Stomach (tissue), 19 donors: ENCODE measurements at places on chromosomes 12 and 14. TPM values are rescaled to one million over a fixed set of nuclear protein-coding genes. Genes with fewer than 3 reads are reported as not detected.

OSBPL8 gene
- 147 TPM for total RNA-seq

DNA sequence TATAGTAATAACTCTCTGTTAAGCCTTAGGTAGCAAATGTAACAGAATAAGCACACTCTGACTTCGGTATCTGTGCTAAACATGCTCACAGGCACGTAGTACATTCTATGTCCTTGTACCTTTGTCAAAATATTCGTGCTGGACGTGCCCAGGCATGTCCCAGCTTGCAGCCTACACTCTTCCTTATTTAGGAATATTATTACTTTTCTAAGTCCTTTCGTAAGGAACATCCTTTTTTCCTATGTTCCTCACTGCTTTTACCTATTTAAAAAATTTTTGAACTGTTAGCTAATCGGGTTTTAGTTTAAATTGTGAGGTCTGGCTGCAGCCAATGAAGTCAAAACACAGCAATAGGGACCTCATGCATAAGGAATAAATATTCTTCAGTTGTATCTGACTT lies 24.1 kb upstream of the UBC start:
- DNase-seq: no peak

DNA sequence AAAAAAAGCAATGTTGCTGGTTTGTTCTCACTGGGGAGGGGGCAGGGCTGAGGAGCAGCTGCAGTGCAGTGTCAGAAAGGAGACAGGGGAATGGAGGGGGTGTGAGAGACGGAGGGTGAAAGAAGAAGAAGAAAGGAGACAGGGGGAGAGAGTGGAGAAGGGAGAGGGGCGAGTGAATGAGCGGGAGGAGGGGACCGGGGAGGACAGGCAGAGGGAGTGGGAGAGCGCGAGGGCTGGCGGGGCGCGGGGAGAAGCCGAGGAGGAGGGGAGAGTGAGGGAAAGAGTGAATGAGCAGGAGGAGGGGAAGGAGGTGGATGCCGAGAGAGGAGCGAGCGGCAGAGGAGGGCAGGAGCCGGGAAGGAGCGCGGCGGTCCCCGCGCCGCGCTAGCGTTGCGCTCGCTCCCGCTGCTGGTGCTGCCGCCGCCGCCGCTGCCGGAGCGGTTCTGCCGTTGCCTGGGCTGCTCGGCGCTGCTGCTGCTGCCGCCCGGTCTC lies at the start of gene NOVA1:
NOVA1 (minus strand) TSS at position 445 of the 492 bp plus-strand sequence. CDS start 597 bp downstream, outside the sequence.
- no peak for DNase-seq

GRCh38 chr14:50260072-50260471 lies 28.7 kb upstream of the SOS2 start:
- no peak for DNase-seq

- peak; percentile 69 for DNase-seq
Measured at GRCh38 chr12:30847259-30847658, 79.3 kb upstream of the TSPAN11 start.

DNA sequence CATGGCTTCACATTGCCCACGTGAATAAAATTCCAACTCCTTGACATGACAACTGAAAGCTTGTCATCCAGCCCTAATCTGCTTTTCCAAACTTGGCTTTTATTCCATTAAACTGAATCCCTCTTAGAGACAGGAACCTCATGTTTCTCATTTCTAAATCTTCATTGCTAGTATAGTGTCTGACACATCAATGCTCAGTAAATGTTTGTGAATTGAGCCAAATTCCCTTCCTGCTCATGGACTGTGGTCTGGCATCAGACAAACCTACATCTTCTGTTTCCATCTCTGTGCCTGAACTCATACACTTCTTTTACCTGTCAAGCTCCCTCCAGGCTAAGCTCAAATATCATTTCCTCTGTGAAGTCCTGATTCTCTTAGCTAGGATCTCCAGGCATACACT lies 4.3 kb upstream of the FKBP11 start:
- DNase-seq: no peak

GRCh38 chr14:100975671-100976070 lies 72.1 kb upstream of the RTL1 start:
- DNase-seq: no peak

GRCh38 chr14:104973385-104974145 lies 4.6 kb downstream of the AHNAK2 start:
- peak; percentile 84 for DNase-seq
